ENCODE measurements at places on chromosomes 6 and 20. TPM values are rescaled to one million over a fixed set of nuclear protein-coding genes. Genes with fewer than 3 reads are reported as not detected.

Gene DHX35
- 9.9 TPM for total RNA-seq

Gene QKI
- total RNA-seq = 91.8 TPM

Gene MDFI
- not detected for total RNA-seq

Gene SLC35D3
- not detected for total RNA-seq

Gene TEAD3
- total RNA-seq = 0.24 TPM

Gene ZFP64
- 13.8 TPM for total RNA-seq

Gene ENPP5
- 1.0 TPM for total RNA-seq

Gene SLC22A3
- total RNA-seq = not detected

Gene ZFP57
- 5.2 TPM for total RNA-seq

Gene CD93
- total RNA-seq = 16.8 TPM

Gene SLC24A3
- total RNA-seq = not detected

Gene GPX5
- not detected for total RNA-seq

Measured in natural killer cell treated with Interleukin-12 subunit alpha and Interleukin-12 subunit beta and Interleukin-15 and Interleukin-18, amount 100 ng/mL, for 72 hours (primary cell).